CD4-positive, CD25-positive, alpha-beta regulatory T cell (primary cell): ENCODE measurements at places on chromosomes 7 and 10. TPM values are rescaled to one million over a fixed set of nuclear protein-coding genes. Genes with fewer than 3 reads are reported as not detected.

GRCh38 chr7:70935854-70936253, 196.1 kb upstream of the GALNT17 start:
- H3K4me3 ChIP-seq = no peak overlapping the region
- no peak for DNase-seq
- H3K27ac ChIP-seq = no peak overlapping the region
- H3K36me3 ChIP-seq = no peaks in the 10 kb centered on the region
- no peaks in the 10 kb centered on the region for H3K4me1 ChIP-seq
- H3K27me3 ChIP-seq = no peaks in the 10 kb centered on the region

DNA sequence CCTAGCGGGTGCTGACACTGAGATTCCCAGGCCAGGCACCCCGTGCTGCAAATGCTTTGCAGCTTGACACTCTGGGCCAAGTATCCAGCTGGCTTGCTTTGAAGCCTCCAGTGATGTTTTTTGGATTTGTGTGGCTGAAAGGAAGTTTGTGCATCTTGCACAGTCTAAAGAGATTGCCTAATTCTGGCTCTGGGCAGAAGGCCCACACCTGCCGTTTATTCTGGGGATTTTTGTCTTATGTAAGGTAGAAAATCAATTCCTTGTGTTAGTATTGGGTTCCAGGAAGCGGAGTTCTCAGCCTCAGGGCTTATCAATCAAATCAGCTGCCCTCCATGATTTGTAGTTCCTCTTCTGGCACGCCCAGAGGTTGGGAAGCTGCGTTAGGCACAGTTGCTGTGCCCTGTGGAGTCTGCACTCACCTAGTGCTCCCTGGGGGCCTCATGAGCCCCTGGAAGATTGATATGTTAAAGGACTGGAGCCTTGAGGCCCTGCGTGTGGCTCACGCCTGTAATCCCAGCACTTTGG, 8.4 kb upstream of the PURB start:
- no peaks in the 10 kb centered on the region for H3K4me1 ChIP-seq
- no peaks in the 10 kb centered on the region for H3K36me3 ChIP-seq
- H3K27ac ChIP-seq = no peak overlapping the region
- no peak for DNase-seq

DNA sequence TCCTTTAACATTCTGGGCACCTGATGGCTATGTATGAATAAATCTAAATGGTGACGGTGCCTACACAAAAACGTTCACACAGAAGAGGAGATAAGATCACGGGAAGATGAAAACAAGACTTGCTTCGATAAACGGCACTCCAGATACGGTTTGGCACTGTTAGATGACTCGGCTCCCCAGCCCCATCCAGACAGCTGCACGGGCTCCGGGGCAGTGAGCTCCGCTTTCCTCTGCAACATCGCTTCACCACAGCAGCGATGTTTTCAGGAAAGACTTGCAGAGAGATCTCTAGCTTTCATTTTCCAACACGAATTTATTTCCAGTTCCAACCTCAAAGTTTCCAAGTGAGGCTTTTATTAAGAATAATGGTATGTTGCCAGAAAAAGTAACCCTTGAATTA, 132.1 kb downstream of the KLF6 start:
- peak overlapping the region; percentile 58 for H3K4me3 ChIP-seq
- peaks cover 6% of the 10 kb centered on the region for H3K4me1 ChIP-seq
- no peak for DNase-seq
- no peaks in the 10 kb centered on the region for H3K36me3 ChIP-seq

STOX1 gene
- total RNA-seq = 0.30 TPM

GRCh38 chr7:80838643-80839042, 80.2 kb downstream of the SEMA3C start:
- no peak for DNase-seq
- no peak overlapping the region for H3K4me3 ChIP-seq
- H3K4me1 ChIP-seq = no peaks in the 10 kb centered on the region
- no peaks in the 10 kb centered on the region for H3K36me3 ChIP-seq
- no peaks in the 10 kb centered on the region for H3K27me3 ChIP-seq

GRCh38 chr7:82534684-82535083, 91.1 kb upstream of the CACNA2D1 start:
- no peaks in the 10 kb centered on the region for H3K36me3 ChIP-seq
- DNase-seq = no peak
- H3K27me3 ChIP-seq = no peaks in the 10 kb centered on the region
- no peak overlapping the region for H3K27ac ChIP-seq

- H3K4me3 ChIP-seq = no peak overlapping the region
- peaks cover 14% of the 10 kb centered on the region for H3K36me3 ChIP-seq
- H3K4me1 ChIP-seq = peaks cover 37% of the 10 kb centered on the region
- no peaks in the 10 kb centered on the region for H3K27me3 ChIP-seq
These were observed 4.8 kb downstream of the FRAT2 start for GRCh38 chr10:97329766-97330165.

DNA sequence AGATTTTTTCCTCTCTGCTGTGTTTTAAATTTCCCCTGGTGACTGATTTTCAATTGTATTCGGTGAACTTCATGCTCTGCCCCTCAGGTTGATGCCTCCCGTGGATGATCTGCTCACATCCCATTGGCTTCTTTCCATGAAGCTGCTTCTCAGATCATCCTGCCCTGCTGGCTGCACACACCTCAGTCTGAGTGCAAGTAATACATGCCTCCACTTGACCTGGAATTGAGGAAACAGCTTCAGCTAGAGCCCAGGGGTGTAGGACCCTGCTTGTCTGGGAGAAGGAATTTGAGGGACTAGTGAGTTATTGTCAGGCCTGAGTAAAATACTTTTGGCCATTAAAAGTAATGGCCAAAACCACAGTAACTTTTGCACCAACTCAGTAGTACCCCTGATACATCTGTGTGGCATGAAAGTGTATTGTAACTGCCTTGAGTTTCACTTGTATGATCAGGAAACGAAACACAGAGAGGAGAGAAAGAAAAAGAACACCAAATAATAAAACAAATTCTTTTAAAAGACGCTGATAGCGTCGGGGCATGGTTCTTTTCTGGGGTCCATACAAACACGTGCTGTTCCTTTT, 49.4 kb downstream of the SPAM1 start:
- no peaks in the 10 kb centered on the region for H3K36me3 ChIP-seq
- no peak overlapping the region for H3K4me3 ChIP-seq
- H3K4me1 ChIP-seq = no peaks in the 10 kb centered on the region
- no peak for DNase-seq

GRCh38 chr7:127322351-127322750, 69.6 kb upstream of the GRM8 start:
- no peaks in the 10 kb centered on the region for H3K36me3 ChIP-seq
- H3K4me1 ChIP-seq = peaks cover 15% of the 10 kb centered on the region
- H3K27me3 ChIP-seq = no peaks in the 10 kb centered on the region
- H3K4me3 ChIP-seq = peak overlapping the region; percentile 64
- DNase-seq = no peak

DNA sequence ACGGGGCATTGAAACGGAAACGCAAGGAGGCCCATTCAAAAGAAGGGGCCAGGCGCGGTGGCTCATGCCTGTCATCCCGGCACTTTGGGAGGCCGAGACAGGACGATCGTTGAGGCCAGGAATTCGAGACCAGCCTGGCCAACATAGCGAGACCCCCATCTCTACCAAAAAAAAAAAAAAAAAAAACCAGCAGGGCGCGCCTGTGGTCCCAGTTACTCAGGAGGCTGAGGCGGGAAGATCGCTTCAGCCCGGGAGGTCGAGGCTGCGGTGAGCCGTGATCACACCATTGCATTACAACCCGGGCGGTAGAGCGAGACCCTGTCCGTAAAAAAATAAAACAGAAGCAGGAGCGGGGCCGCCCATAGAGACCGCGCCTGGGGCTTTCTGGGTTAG, 396 bp downstream of the PSMG3 start:
- peak overlapping the region; percentile 79 for H3K27ac ChIP-seq
- no peak for DNase-seq
- no peaks in the 10 kb centered on the region for H3K27me3 ChIP-seq
- H3K4me3 ChIP-seq = peak overlapping the region; percentile 48
- peaks cover 26% of the 10 kb centered on the region for H3K4me1 ChIP-seq
